ENCODE measurements at places on chromosomes 2 and 18.

DNA sequence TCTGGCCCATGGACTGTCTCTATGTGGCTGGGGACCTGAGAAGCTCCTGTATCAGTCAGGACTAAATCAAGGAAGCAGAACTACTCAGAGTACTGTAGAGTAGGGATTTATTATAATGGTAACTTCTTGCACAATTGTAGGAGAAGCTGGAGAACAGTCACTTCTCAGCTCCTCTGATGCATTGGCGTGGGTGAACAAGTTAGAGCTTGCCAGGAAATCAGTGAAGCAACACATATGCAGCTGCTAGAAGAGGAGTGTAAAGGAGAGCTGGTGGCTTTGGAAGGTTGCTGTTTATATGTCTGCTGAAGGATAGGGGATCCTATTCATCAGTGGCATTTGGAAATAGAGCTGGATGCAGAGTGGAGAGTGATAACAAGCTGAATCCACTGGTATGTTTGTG is 215.5 kb upstream of the CWC22 start:
- peak; percentile 98 for DNase-seq

DNA sequence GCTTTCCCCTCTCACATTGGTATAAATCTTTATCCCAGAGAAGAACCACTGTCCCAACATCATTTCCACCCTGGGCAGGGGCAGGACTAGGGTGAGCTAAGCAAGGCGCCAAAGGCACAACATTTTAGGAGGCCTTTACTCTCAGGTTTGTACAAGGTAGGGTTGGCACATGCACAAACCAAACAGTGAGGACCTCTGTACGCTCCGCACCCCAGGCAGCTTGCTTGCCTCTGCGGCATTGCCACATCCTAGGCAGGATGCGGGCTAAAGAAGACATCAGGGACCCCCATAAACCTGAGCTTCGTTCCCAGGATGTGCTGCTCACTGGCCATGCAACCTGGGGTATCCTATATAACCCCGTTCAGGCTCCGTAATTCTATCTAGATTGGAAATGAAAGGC is 128.1 kb upstream of the DAPL1 start:
- no peak for DNase-seq

DNA sequence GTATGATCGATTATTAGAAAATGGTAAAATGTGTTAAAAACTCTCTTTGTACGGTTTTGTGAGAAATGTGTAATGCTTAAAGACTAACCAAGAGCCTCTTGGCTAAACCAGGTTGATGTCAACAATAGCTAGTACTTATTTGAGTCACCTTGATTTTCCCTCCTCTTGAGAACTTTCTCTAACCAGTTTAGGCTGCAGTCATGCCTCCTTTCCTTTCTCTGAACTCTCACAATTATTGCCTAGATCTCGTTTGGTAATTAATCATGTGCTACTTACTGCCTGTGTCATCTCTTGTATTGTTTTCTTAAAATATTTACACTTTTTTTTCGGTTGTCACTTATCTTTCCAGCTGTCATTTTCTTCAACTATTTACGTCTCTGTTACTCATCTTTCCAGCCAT is 1.1 kb upstream of the EPC2 start:
- DNase-seq = no peak

GRCh38 chr18:58286632-58287352 is 242.8 kb downstream of the NEDD4L start:
- no peak for DNase-seq

DNA sequence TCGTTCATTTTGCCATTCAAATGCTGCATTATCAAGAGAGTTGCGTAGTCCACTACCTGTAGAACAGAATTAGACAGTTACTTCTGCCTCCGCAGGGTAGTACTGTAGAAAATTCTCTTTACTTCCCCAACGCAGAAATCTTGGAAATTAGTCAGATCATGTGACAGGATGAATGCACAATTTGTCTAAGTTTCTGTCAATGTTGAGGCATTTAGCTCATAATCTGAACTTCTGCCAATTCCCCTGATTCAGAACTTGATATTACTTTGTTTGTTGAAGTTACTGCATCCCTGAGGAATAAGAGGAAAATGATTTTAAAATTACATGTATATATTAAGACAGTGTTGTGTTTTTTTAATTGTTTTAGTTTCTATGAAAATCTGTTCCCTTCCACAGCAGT is 83.4 kb downstream of the TTC27 start:
- peak; percentile 94 for DNase-seq

DNA sequence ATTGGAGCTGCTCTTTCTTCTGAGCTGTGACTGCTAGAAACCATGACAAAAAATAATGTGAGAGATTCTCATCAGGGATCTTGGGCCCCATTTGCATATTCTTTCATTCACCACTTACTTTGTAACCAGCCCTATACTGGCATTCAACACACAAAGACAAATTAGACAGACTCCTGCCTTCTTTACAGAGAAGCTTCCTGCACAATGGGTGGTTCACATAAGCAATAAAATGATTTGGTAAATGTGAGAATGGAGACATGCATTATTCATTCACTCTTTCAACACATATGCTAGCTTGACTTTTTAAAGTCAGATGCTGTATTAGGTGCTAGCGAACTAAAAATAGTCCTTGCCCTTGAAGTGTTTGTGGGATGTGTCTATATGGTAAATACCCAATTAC is 174.4 kb downstream of the NCKAP5 start:
- DNase-seq = no peak

- DNase-seq = peak; percentile 53
Observed at GRCh38 chr2:218375212-218375611, 6.9 kb upstream of the SLC11A1 start.

- no peak for DNase-seq
Observed at GRCh38 chr2:207328944-207329386, 163.2 kb upstream of the KLF7 start.

- DNase-seq = no peak
Observed at GRCh38 chr2:170824526-170825015, 7.9 kb downstream of the GAD1 start.

DNA sequence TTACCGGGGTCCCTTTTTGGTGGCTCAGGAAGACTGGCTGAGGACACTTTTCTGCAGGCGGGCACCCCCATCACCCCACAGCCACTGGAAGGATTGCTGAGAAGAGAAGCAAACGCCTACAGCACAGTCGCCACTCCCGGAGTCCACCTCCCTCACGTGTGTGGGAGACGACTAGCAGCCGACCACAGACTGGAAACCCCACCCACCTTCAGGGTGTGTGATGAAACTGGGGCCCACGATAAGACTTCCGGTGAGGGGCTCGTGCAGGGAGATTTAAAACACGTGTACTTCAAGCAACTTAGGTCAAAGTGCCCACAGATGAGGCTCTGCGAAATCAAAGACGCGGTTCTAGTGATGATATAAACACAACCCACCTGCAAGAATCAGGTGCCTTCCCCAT is 26.3 kb downstream of the MBP start:
- DNase-seq = no peak

- DNase-seq = peak; percentile 49
Observed at GRCh38 chr2:47905386-47906156, 727 bp downstream of the FBXO11 start.

GRCh38 chr2:203062126-203062525 is 47.5 kb downstream of the NBEAL1 start:
- DNase-seq = peak; percentile 46

DNA sequence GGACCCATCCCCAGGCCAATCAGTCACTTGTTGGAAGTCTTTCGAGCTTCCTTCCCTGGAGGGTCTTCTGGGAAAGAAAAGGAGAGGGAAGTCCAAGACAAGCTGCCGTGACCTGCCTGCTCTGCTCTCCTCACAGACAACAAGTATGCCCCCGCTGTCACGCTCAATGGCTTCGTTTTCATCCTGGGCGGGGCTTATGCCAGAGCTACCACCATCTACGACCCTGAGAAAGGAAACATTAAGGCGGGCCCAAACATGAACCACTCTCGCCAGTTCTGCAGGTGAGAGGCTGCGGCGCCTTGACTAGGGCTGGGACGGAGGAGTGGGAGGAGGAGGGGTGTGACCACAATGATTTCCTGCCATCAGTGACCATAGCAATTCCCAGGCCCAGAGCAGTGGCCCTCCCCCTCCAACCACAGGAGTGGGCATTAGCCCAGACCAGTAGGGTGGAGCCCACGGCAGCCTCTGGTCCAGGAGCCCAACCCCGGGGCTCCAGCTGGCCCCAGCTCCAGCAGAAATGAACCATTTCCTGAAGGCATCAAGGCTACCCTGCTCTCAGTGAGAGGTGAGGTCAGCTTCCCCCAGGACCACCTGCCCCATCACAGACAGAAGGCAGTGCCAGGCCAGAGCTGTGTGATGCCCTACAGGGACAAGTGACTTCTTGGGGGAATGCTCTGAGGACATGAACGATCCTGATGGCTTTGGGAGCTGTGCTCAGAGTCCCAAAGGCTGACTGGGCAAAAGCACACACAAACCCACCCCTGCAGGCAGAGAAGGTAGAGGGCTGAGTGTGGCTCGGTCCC is 223.1 kb downstream of the ATAD2B start:
- DNase-seq = no peak

DNA sequence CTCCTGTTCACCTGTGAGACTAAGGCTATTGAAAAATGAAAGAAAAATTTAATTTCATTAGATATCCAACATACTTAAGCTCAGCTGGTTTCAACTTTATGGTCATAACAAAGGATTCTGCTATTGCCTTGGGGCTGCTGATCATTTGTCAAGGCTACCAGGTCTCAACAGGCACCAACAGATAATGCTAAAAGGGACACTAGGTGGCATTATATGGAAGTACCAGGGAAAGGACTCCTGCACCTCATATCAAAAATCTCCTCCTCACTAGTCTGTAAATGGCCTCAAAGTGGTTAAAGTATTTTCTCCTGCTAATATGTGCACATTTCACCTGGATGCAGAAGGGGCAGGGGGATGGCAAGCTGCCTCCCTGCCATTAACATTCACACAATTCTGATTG is 167.9 kb upstream of the REG3A start:
- no peak for DNase-seq

DNA sequence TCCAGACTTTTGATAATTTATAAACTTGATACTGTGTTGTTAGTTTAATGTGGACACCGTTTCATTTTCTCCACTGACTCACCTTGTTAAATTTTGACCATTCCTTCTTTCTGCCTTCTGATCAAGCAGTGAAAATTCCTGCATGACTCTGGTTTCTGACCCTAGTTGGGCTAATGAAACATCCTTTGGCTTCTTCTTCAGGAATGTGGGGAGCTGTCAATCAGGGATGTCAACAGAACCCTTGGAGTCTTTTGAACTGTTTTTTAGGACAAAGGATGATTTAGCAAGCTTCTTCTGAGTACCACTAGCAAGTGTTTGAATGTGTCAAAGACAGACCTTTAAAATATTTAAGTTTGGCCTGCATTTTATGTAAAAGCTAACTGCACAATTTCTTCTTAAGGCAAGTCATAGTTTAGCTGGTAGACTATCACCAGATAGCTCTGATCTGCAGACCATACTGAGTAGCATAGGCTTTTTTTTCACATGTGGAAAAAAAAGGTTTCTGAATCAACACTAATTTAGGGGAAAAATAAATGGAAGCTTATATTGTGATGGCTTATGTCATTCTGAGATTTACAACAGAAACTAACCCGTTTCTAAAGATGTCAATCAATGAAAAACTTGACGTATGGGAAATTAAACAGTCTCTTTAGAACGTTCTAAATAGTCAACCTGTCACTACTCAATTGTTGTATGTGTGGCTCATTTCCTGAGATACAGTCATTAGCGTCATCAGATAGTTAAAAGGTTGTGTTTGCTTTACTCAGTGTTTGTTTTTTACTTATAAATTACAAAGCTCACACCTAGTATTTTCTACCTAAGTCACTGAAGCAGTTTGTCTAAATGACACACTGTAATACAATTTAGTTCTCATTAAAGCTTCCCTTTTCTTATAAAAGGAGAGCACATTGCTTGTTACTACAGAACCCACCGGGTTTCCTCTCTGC is 311.4 kb downstream of the PTPRM start:
- DNase-seq = no peak

DNA sequence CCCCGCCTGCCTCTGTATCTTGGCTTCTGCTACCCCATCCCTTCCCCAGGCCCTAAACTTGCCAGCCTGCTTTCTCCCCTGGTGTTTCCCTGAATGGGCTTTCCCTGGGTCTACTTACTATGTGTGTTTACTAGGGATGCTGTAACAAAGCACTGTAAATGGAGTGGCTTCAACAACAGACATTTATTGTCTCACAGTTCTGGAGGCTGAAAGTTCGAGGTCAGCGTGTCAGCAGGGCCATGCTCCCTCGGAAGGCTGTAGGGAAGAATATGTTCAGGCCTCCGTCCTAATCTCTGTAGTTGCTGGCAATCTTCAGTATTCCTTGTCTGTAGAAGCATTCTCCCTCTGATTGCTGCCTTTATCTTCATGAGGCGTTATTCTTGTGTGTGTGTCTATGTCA is 113.6 kb downstream of the DDX1 start:
- DNase-seq = no peak

- DNase-seq = no peak
Observed at GRCh38 chr2:29382486-29382885, 267.3 kb downstream of the CLIP4 start.

GRCh38 chr2:235461763-235462414 is 32.0 kb upstream of the AGAP1 start:
- DNase-seq = no peak

GRCh38 chr2:163255086-163255485 is 416.5 kb upstream of the KCNH7 start:
- DNase-seq = no peak

DNA sequence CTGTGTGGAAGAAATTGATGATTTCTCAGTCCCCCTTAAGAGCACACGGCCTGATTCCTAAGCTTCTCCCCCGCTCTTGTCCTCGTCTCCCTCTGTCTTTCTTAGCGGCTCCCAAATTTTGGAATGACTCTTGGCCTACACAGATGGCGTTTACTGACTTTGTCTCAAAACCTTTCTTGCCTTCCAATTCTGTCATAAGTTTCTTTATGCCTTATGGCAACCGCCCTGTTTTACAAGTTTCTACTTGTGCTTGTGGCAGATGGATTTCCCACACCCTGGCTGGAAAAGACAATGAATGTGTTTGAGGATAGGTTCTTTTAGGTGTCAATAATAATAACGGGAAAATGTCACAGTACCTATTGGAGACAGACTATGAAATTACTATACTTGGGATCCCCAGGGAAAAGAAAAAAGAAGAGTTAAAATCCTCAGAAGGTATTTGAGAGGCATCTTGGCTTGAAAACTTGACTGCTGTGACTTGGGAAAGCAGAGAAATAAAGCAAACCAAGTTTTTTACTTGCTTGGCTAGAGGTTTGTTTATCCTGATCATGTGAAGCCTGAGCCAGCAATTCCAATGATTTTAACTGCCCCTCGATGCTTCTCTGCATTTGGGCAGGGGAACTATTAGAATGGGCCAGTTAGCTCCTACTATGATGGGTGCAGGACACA is 276.4 kb downstream of the HRH4 start:
- DNase-seq = no peak

DNA sequence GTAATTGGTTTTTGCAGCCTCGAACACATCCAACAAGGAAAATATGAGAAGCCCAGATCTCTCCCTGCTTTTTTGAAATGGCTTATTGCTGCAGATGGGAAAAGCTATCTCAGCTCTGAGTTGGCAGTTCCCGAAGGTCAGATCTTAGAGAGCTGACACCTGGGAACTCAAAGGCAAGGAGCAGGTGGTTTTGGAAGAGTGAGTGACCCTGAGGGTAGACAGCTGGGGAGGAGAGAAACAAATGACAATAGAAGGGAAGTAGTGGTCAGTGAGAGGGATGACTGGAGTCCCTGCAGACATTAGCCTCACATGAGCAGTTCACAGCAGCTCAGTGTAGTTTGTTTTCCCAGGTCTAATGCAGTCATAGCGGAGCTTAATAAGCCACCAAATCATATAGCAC is 317.9 kb downstream of the STK39 start:
- no peak for DNase-seq

GRCh38 chr2:159317392-159318088 is 31.0 kb upstream of the WDSUB1 start:
- DNase-seq = peak; percentile 31

Data from fibroblast of mammary gland (primary cell).